ENCODE measurements at places on chromosomes 3 and 15.

GRCh38 chr3:183340222-183340621 is 87.2 kb downstream of the B3GNT5 start:
- DNase-seq: no peak

- no peak for DNase-seq
Measured at GRCh38 chr15:68492855-68493254, 60.9 kb upstream of the ITGA11 start.

DNA sequence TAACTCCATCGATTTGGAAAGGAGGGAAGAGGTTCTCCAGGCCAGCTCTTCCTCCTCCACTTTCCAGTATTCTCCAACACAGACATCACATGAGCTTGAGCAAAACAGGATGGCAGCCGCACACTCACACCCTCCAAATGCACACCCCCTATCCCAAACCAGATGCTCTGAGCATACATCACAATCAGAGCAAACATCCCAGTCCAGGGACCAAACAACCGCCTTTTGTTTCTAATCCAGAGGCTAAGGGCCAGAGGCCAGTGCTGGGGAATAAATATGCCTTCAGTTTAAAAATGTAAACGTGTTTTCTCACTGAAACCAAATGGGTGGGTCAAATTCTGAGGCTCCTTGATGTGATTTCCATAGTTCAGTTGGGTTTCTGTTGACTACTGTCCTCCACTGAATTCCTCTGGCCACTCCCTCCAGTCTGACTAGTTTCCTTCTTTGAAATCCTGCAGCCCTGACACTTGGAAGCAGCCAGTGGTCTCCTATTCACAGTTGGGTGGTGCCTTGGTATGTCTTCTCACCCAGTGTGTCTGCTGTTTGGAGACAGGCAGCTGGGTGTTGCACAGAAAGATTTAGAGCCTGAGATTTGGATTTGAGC is 19.2 kb upstream of the MFGE8 start:
- no peak for DNase-seq

DNA sequence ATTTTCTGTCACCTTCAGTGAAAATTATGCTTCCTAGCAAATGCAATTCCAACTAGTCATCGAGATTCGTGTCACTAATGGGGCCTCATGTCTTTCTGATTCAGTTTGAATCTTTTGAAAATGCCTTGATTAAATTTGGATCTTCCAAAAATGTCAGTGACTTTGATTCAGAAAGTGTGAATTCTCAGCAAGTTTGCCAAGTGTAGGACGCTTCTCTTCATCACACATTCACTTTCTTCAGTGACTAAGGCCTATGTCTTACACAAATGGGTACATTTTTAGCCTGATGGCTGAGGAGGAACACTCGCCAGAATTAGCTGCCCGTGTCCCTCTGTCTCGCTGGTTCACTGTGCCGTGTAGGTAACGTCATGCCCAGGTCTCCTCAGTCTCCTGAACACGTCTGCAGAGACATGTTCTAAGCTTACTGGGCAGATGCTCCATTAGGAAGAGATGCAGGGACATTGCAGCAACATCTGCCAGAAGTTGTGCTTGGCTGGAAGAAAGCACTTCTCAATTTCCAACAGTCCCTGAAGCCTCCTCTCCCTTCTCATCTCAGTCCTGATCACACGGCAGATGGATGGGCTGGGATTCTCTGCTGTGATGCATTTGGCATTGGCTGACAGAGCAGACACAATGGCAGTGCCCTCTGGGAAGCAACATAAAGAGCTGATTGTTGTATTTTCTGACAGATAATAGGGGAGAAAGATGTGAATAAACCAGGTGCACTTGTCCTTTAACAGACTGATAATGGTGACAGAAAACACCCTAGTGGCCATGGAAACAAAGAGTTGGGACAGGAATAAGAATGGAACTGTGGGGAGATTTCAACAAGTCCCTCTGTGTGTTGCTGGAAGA is 29.1 kb upstream of the LYZL4 start:
- no peak for DNase-seq

- no peak for DNase-seq
Measured at GRCh38 chr15:64845831-64846595, 4.3 kb downstream of the PLEKHO2 start.

DNA sequence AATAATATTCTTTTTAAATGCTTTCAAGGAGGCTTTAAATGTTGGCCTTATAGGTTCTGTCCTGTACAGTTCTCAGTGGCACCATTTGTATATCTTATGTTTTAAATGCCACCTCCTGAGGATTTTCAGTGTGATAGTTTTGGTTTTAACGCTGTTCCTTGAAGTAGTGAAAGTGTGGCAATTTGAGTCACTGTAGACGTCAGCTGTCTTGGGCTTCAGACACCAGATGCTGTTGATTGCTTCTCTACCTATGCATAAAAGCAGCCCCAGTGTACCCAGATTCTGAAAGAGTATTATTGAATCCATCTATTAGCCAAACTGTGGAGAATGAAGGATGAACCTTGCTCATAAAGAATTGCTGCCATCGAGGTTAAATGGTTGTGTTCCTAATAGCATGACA is 316.8 kb upstream of the GBE1 start:
- DNase-seq: no peak

GRCh38 chr3:53729618-53730017 is 116.6 kb downstream of the CHDH start:
- DNase-seq: no peak

- DNase-seq: no peak
Measured at GRCh38 chr15:90022345-90022744, 21.2 kb downstream of the ZNF710 start.

DNA sequence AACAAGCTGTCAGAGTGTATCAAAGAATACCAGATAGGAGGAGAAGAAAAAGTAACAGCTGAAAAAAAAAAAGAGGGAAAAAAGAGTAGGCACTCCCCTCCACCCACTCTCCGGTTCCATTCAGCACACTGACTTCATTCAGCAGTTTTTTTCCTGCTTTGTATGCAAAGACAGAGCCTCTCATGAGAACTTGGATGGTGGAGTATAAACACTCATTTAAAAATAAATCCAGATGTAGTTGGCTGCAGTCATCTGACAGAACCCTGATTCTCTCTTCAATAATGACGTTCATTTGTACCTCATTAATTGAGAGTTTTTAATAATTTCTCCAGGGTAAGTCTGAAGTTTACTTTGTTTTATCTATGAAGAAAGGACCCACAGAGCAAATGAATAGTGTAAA is 81.0 kb downstream of the TMEM108 start:
- DNase-seq: no peak

DNA sequence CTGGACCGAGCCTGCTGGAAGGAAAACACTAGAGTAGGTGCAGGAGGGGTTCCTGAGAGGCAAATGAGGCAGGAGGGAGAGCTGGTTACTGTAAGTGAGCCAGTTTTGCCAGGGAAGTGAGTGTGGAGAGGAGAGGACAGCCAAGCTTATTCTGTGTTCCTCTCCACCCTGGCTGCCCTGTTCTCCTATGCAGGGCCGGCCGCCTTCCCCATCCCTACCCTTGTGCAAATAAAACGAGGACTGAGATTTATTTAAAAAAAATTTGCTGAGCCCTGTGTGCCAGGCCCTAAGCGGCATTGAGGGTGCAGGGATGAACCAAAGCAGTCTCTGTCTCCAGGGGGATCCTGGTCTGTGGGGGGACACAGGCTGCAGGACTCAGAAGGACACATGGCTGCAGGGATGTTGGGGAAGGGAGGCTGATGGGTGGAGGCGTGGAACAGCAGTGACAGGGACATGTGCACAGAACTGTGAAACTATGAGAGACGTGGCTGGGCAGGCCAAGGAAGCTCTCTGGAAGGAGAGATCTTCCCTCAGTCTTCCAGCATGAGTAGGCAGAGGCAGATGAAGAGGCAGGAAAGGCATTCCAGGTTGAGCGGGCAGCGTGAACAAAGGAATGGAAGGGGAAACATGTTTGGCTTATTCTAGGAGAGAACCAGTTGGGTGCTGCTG is 12.1 kb downstream of the CORO2B start:
- DNase-seq: no peak

GRCh38 chr3:152858170-152858800 is 23.4 kb downstream of the P2RY1 start:
- no peak for DNase-seq

GRCh38 chr15:73578026-73578425 is 55.2 kb downstream of the NPTN start:
- DNase-seq: no peak

- no peak for DNase-seq
Measured at GRCh38 chr15:91946581-91947292, 93.2 kb downstream of the SLCO3A1 start.

- no peak for DNase-seq
Measured at GRCh38 chr3:1531981-1532380, 439.2 kb downstream of the CNTN6 start.

Measured in activated CD4-positive, alpha-beta T cell treated with anti-CD3 and anti-CD28 coated beads for 24 hours (primary cell).